ENCODE measurements at places on chromosomes 1 and 21. TPM values are rescaled to one million over a fixed set of nuclear protein-coding genes. Genes with fewer than 3 reads are reported as not detected.

Gene PTP4A2
- 45.5 TPM for polyA plus RNA-seq

Gene SV2A
- polyA plus RNA-seq, result 0.67 TPM

Gene AGBL4
- polyA plus RNA-seq, result 0.02 TPM

Gene AMIGO1
- 0.71 TPM for polyA plus RNA-seq

Gene LCE1D
- polyA plus RNA-seq, result not detected

Gene SLC25A34
- polyA plus RNA-seq, result 2.7 TPM

Gene ADAMTS1
- polyA plus RNA-seq, result 5.2 TPM

Gene TNFAIP8L2
- 1.6 TPM for polyA plus RNA-seq

Gene ETNK2
- 9.5 TPM for polyA plus RNA-seq

Gene RNU1-1
- not detected for polyA plus RNA-seq

Gene ALG14
- 0.88 TPM for polyA plus RNA-seq

Gene CRABP2
- 1,310 TPM for polyA plus RNA-seq

Gene LCE2C
- not detected for polyA plus RNA-seq

Gene CD1B
- 0.13 TPM for polyA plus RNA-seq

Gene TCHH
- polyA plus RNA-seq, result 0.13 TPM

Gene C1QA
- polyA plus RNA-seq, result 25.9 TPM

Gene COL9A2
- polyA plus RNA-seq, result 1.3 TPM

Gene OR10T2
- polyA plus RNA-seq, result not detected

Gene GCSAML
- polyA plus RNA-seq, result 0.06 TPM

All from esophagus (tissue), 2 donors.